ENCODE measurements at places on chromosomes 13 and 19.

DNA sequence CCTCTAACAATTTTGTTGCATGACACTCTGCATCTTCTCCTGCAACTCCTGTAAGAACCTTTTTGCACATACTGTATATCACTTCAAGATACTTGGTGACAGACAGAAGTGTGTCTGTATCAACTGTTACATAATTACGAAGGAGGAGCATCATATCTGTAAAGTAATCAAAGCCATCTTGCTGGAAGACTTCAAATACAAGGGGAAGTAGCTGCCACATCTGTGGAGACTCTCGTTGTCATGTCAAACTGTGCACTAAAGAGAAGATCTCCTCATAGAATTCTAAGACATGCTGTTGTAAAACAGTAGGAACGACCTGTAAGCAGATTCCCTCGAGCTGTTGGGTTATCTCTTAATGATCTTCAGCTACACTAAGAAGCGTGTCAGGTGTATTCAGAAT, 38.0 kb upstream of the SPATA13 start:
- DNase-seq = no peak

- no peak for DNase-seq
These were observed 770.3 kb upstream of the SLITRK5 start for GRCh38 chr13:86900906-86901305.

DNA sequence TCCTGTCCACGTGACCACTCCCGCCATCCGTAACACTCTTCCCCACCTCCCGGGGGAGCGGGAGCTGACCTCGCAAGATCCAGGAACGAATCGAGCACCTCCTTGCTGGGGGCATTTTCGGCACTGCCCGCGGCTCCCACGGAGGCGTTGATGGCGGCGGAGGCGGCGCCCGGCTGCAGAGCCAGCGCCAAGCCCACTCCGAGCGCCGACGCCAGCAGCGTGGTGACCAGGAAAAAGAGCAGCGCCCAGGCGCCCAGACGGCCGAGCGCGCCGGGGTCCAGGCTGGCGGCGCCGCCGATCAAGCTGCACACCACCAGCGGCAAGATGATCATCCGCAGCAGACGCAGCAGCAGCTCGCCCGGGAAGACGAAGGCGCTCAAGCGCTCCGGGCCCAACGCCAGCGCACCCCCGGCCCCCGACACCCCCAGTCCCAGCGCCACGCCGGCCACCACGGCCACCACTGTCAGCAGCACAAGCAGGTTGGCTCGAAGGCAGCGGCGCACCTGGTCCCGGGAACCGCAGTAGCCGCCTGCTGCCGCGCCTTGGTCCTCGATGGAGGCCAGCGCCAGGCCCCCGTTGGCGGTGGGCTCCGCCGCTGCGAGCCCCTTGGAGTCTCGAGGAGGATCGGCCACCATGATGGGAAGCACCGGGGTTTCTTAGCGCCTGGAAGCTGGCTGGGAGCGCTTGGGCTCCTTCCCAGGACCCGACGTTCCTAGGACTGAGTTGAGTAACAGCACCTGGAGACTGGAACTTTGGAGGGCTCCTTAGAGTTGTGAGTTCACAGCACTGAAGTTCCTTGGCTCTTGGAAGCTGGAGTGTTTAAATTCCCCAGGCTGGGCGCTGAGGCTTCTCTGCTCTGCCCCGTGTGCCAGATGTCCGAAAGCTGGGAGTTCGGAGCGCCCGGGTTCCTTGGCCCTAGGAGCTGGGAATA, 798 bp downstream of the SLC1A5 start:
- peak; percentile 59 for DNase-seq

DNA sequence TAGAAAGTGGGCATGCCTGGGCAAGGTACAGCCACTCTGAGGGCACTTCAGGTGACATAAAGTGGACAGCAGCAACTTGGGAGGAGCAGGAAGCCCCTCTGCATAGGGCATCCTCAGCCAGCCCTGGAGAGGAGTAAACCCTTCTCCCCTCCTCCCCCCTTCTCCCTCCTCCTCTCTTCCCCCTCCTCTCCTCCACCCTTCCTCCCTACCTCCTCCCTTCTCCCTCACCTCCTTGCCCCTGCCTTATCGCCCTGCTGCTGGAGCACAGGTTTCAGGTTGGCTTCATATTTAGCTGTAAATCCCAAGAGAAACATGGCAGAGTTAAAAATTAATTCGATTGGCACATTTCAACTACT, 30.5 kb upstream of the ATP12A start:
- DNase-seq = no peak

- DNase-seq = no peak
These were observed 41.0 kb upstream of the GRTP1 start for GRCh38 chr13:113404723-113405471.

- DNase-seq = no peak
These were observed 20.6 kb downstream of the FCGBP start for GRCh38 chr19:39913682-39914333.

DNA sequence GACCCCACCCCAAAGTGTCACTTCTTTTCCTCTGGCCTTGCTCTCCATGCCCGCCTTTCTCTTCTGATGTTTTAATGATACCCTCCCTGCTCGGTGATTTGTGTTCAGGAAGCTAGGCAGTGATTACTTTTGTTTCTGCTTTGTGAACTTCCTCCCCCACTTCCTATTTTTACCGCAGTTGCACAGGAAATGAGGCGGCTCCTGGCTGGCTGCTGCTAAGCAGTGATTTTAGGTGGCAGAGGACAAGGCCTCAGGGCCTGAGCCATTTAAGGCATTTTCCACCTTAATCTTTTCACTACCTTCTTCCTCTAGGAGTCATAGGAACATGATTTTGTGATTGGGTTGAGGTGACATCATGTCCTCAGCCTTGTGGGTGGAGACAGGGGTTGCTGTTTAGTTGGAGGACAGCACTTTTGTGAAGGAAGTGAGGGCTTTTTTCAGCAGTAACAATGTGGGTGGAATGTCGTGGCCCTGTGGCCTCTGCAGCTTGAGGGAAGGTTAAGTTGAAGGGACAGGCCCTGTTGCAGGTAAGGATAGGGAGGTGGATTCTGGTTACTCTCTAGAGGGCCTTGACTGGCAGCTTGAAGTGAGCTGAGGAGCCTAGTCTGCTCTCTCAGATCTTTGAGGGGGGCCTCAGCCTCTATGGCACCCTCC, 15.7 kb downstream of the GARRE1 start:
- peak; percentile 51 for DNase-seq

DNA sequence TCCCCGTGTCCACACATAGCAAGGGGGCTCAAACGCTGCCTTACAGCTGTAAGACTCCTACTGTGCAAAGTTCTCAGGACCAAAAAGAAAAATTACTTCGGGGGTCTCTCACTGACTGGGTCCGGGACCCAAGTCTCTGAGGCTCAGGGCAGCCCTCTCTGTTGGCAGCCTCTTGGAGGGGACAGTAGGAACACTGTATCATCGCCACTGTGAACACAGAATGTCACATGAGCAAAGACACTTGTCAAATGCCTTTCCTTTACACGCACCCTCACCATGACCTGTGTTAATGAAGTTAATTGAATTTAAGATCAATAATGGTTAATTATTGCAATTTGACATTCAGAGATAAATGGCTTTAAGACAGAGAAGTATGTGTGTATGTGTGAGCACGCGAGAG, 49.6 kb downstream of the TSHZ3 start:
- DNase-seq = no peak

DNA sequence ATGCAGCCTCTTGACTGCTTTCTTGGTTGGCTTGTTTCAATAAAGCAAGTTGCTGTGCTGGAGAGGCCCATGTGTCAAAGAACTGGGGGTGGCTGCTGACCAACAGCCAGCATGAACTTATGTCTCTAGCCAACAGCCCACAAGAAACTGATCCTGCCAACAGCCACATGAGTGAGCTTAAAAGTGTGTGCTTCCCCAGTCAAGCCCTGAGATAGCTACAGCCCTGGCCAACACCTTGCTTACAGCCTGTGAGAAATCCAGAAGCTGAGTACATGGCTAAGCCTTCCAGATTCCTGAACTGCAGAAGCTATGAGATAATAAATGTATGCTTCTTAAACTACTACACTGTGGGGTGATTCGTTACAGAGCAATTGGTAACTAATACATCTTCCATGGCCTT, 38.9 kb upstream of the IPO5 start:
- DNase-seq = no peak

DNA sequence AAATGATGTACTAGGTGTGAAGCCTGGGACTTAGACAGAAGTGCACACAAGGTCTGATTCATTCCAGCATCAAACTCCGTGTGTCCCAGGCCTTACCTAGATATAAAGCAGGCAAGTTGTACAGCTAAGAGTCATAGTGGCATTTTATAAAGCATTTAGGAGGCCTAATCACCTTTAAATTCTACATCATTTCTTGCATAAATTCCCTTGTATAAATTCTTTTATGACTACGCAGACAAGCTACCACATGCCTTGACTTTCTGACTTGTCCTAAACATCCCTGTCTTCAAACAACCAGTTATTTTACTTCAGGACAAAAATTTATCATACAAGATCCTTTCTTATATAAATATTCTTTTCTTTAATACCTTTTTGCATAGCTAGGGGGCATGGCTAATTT, 22.5 kb downstream of the TMEM255B start:
- DNase-seq = no peak

GRCh38 chr19:4692251-4693077, 22.3 kb upstream of the MYDGF start:
- no peak for DNase-seq

GRCh38 chr13:105805892-105806627, 729.4 kb downstream of the EFNB2 start:
- DNase-seq = no peak

GRCh38 chr13:101575581-101575980, 123.1 kb downstream of the ITGBL1 start:
- DNase-seq = no peak

GRCh38 chr13:22960827-22961226, 220.0 kb upstream of the SGCG start:
- no peak for DNase-seq

- DNase-seq = no peak
These were observed 46.6 kb upstream of the SLC15A1 start for GRCh38 chr13:98798849-98799645.

DNA sequence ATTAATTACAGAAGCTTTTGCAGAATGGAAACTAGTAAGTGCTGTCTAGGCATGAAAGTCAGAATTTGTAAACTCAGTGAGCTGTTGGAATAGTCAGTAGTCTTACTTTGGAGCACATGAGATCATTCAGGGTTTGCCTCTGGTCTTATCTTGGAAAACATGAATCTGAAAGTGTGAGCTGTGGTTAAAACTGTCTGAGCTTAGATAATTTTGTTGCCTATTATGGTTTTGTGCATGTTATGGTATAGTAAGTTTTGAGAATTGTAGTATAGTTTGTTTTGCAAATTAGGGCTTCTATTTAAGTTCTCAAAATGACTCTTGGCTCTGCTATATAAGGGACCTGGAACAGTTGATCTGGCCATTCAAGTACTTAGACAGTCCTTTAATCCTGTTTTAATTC, 53.7 kb upstream of the TRPC4 start:
- DNase-seq = no peak

- DNase-seq = no peak
These were observed 1.6 kb downstream of the SIX5 start for GRCh38 chr19:45767410-45767880.

DNA sequence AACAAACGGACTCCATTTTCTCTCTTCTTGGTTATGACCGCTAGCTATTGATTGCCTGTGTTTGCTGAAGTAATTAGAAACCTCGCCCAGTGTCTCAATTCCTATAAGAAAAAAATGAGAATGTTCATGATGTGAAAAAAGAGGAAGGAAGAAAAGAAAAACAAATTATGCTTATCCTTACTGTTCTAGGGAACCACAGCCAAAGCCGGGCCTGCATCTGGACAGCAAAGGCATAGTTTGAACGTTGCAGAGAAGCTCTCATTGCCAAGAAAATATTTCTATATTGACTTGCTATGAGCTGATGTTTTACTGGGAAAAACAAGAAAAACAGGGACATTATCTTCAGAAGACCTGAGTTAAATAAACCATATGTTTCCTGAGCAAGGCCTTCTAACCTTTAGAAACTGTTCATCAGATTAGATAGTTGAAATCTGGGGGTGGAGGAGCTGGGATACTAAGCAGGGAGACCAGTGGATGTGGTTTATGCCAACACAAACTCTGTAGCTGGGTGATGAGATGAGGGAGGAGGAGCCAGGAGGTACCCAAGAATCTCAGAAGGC, 55.0 kb downstream of the EFNB2 start:
- no peak for DNase-seq

- no peak for DNase-seq
These were observed 1.3 kb upstream of the CCNE1 start for GRCh38 chr19:29810504-29810871.

GRCh38 chr13:23748109-23748990, 140.8 kb downstream of the MIPEP start:
- DNase-seq = no peak

DNA sequence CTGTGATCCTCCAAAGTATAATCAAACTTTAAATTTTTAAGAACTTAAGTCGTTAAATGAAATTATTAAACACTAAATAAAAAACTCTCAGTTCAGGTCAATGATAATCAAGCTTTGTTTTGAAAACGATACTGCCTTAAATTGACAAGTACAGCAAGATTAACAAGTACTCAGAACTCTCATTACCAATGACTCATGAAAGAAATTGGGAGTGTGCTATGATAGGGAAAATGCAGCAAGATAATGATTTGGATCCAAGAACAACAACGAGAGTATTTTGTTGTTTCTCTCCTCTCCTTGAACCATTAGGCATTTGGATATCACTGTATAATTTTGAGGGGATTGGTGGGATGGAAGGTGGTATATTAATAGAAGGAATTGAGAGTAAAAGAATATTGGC, 10.2 kb downstream of the N4BP2L2 start:
- DNase-seq = no peak

DNA sequence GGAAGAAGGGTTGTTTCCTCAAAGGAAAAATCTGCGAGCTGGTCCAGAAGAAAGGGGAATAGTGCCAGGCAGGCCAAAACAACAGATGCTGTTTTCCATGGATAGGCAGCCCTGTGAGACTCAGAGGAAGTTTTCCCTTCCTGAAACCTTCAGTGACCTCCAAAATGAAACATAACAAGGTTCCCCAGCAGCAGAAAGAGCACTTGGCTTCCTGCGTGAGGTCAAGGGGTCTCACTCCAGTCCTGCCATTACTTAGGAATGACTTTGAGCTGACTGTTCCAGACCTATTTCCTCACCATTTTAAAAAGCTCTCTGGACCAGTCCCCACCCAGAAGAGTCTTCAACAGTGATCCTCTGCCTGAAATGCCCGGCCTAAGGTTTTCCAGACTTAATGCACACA, 104.6 kb upstream of the IPO5 start:
- DNase-seq = no peak

DNA sequence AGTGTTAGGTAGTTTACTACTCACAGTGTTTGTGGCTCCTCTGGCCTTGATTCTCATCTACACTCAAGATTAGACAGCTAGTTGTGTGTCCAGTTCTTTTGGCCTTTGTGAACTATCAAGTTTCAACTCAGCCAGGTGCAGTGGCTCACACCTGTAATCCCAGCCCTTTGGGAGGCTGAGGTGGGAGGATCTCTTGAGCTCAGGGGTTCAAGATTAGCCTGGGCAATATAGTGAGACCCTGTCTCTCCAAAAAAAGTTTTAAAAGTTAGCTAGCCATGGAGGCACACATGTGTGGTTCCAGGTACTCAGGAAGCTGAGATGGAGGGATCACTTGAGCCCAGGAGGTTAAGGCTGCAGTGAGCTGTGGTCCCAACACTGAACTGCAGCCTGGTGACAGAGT, 16.1 kb downstream of the ZNF226 start:
- DNase-seq = no peak

All from activated CD4-positive, CD25-positive, alpha-beta regulatory T cell treated with anti-CD3 and anti-CD28 coated beads, Interleukin-2, amount 50 U/mL, for 72 hours (primary cell).